ENCODE measurements at places on chromosomes 3 and 15.

GRCh38 chr15:31178705-31179104, 77.2 kb upstream of the TRPM1 start:
- DNase-seq: no peak

- no peak for DNase-seq
These were observed 1300.1 kb upstream of the ALCAM start for GRCh38 chr3:104066658-104067057.

GRCh38 chr15:34855413-34855812, 60.1 kb upstream of the ACTC1 start:
- no peak for DNase-seq

GRCh38 chr3:98874602-98875249, 26.8 kb downstream of the DCBLD2 start:
- DNase-seq: no peak

DNA sequence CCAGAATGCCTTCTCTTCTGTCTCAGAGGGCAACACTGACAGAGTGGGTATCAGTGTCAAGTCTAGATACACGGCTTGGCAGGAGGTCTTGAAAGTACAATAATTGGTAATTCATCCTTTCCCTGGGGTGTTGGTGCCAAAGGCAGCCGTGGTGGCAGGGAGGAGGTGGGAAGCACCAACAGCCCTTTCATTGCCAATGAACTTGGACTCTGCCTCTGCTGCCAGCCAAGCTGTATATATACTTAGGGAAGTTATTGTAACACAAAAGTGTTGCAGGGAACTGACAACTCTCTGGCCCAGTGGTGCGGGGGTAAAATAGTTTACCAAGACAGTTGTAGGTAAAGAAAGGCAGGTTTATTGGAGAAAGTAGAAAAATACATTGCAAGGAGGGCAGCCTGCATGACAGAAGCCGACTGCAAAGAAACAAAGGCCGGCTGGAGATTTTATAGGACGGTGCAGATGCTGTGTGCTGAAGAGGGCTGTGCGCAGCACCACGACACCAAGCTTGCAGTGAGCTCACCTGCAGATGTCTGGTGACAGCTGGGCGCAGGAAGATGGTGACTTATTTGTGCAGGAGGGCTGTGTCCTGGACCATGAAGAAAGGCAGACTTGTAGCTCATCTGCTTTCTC, 4.0 kb upstream of the FAM3D start:
- no peak for DNase-seq

DNA sequence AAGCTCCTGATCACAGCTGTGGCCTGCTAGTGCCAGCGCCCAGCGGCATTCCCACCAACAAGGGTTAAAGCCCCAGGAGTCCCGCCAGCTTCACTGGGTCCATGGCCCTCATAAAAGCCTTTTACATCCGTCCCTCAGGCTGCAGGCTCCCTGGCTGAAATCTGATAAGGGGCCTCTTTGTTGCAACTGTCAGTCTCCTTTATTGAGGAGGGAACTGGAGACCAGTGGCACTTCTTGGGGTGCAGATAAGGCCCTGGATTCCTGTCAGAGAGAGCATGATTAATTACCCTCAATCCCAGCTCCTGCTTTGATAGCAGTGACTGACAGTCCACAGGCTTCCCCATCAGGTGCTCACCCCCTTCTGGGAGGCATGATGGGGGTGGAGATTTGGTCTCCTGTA, 30.9 kb upstream of the CLK3 start:
- DNase-seq: no peak

DNA sequence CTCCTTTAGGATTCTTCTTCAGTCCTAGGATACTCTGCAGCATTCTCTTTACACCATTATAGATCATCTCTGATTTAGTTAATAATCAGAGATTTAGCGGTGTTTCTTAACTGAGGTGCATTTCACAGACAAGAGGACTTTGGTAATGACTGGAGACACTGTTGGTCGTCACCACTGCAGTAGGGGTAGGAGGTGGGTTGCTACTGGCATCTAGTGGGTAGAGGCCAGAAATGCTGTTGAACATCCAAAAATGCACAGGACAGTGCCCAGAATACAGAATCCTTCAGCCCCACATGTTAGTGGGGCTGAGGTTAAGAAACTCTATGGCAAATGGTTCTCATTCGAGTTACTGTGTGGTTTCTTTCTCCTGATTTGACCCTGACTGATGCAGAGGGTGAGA, 80.4 kb upstream of the LMCD1 start:
- no peak for DNase-seq

DNA sequence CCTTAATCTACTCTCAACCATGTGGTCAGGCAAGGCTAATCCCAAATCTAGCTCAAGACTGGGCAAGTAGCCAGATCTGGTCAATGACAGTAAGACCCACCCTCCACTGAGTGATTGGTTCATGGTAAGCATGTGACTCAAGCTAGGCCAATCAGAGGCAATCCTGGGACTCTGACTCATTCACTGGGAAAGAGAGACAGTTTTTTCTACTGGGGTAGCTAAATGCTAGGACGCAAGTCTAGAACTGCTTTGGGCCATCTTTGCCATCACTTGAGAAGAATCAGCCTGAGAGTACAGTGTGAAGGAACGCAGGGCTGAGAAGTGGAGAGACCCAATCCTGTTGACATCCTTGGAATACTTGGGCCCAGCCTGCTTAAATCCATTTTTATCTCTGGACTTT, 9.4 kb upstream of the RAD18 start:
- DNase-seq: no peak

GRCh38 chr3:71702131-71703024, 22.8 kb downstream of the EIF4E3 start:
- DNase-seq: no peak
